Stimulated activated CD4-positive, alpha-beta T cell treated with anti-CD3 and anti-CD28 coated beads, Interleukin-15, amount 100 ng/mL, for 24 hours (primary cell): ENCODE measurements at places on chromosomes 6 and 20.
A peak's percentile ranks its signal among the peaks of the same experiment; 100 is the strongest.

GRCh38 chr6:137214931-137215330, 4.3 kb downstream of the IFNGR1 start:
- DNase-seq: no peak

GRCh38 chr6:147633191-147633590, 124.7 kb downstream of the SAMD5 start:
- DNase-seq: no peak

DNA sequence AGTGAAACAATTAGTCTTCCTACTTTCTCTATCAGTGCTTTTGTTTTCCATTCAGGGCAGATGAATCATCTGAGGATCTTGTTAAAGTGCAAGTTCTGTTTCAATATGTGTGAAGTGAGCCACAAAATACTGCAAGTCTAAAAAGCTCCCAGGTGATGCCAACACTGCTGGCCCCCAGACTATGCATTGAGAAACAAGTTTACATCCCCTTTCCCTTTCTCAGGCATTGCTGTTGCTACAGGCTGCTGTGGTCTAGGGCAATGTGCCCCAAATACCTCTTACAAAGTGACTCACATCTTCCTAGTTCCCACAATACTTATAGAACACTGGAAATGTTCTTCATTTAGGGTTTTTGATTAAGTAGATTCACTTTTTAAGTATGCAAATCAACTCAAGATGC, 31.8 kb downstream of the ABRACL start:
- DNase-seq: peak; percentile 29

- DNase-seq: no peak
These were observed 149.8 kb downstream of the BTBD9 start for GRCh38 chr6:38489951-38490350.

DNA sequence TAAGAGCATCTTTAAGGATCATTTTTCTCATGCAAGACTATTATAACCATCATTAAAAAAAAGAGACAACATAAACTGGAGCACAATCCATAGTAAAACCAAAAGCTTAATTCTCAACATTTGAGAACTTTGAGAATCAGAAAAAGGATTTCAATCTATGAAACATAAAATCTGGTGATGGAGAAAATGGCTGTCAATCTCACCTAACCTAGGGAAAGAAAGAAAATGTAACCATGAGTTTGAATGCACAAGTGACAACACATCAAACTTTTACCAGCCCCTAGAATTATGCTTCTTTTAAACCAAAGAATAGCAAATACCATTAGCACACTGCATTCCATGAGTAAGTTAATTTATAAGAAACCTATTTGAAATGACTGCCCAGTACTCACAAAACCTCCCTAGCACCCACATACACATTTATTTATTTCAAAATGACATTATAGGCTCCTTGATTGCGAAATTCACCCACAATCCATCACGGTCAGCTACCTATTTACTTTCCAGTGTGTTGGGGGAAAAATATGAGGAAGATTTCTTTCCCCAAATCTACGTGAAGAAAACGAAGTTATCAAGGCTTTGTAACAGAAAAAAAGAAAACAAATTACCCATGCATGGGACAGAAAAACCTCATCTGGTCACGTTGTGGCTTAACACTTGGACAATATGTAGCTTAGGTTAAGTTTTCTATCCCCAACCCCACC, 828 bp downstream of the ASCC3 start:
- DNase-seq: peak; percentile 18

DNA sequence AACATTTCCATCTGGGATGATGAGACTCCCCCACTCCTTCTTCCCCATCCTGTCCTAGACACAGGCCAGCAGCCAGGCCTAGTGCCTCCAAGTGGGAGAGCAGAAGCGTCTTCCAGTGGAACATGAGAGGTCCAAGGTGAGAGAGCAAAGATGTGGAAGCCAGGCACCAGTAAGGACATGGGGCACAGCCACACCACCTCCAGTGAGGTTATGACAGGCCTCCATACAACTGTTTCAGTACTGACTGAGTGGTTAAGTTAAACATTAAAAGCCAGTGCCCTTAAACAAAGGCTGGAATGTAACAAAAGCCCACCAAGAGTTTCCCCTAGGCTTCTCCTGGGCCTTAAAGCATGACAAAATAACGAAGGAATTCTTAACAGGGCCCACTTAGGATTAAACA, 5.3 kb downstream of the ZBTB24 start:
- DNase-seq: no peak

GRCh38 chr6:8000188-8000596, 64.0 kb downstream of the BLOC1S5 start:
- DNase-seq: no peak

GRCh38 chr20:44467289-44467883, 8.3 kb upstream of the TTPAL start:
- DNase-seq: no peak

GRCh38 chr20:58010186-58010585, 218.3 kb downstream of the ANKRD60 start:
- DNase-seq: no peak

DNA sequence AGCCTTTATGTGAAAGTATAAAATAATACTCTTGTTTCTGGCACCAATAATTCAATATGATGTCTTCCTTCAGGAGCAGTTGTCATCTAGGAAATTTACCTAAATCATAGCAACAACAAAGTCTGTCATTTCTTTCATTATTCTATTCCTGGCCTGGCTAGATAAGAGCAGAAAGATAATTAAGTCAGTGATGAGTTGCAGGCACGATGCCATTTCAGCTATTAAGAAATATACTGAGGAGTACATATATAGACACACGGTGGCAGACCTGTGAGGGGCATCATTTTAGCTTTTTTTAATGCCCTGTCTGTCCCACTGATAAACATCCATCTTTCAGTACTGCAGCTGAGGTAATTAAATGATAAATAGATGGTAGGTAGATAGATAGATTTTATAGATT, 756.1 kb upstream of the EPHA7 start:
- no peak for DNase-seq

DNA sequence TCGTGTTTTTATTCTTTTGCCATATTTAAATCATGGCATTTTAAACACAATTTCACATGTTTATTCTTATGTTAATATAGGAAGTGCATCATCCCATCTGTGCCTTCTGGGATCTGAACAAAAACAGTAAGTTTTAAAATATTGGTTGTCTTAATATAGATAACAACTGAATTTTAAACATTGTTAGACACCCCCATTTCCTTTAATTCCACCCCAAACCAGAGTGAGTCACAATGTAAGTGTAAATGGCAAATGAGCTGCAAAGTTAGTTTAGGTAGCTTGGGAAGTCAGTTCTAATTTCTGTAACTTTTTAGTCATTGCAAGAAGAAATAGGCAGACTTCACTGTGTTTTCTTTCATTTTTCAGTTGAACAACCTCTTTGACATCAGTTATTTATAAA, 108.0 kb downstream of the ADGRG6 start:
- DNase-seq: no peak

- no peak for DNase-seq
These were observed 226.8 kb upstream of the HS3ST5 start for GRCh38 chr6:114569669-114570068.

GRCh38 chr6:9484091-9484490, 930.8 kb downstream of the TFAP2A start:
- DNase-seq: no peak

- DNase-seq: no peak
These were observed 53.4 kb downstream of the TRAF3IP2 start for GRCh38 chr6:111552241-111552744.

- peak; percentile 66 for DNase-seq
These were observed 66.7 kb upstream of the ZNF217 start for GRCh38 chr20:53660078-53660909.

GRCh38 chr6:147603392-147604081, 95.0 kb downstream of the SAMD5 start:
- DNase-seq: no peak

GRCh38 chr20:37355252-37356180, 9.6 kb downstream of the SRC start:
- no peak for DNase-seq

DNA sequence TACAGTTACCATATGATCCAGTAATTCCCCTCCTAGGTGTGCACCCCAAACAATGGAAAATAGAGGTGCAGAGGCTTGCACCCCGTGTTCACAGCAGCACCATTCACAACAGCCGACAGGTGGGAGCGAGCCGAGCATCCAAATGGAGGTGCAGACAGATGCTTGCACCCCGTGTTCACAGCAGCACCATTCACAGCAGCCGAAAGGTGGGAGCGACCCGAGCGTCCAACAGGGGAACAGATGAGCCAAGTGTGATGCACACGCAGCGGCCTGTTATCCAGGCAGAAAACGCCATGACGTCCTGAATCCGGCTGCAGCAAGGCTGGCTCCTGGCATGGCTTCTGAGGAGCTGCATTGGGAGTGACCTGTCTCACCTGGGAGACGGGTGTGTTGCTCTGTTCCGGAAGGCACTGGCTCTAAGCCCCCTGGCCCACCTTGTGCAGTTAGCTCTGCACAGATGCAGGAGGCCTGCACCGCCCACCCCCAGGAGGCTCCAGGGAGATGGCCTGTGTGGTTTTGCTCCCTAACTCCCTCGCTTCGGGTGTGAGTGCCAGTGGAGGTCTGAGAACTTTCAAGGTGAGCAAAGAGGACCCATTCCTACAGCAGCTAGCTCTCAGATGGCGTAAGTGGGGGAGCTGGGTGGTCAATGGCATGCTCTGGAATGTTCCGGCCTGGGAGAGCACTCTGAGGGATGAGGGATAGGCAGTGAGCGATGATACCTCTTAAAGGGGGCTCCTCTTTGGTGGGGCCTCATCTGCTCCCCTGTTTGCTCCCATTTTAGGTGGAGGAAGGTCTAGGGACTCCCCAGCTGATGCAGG, 47.8 kb upstream of the FRMD1 start:
- no peak for DNase-seq

- DNase-seq: no peak
These were observed 3.0 kb upstream of the KIF16B start for GRCh38 chr20:16576219-16576618.

- DNase-seq: no peak
These were observed 43.2 kb upstream of the PKIB start for GRCh38 chr6:122567034-122567433.

- DNase-seq: no peak
These were observed 39.3 kb upstream of the SCGN start for GRCh38 chr6:25612666-25613065.

DNA sequence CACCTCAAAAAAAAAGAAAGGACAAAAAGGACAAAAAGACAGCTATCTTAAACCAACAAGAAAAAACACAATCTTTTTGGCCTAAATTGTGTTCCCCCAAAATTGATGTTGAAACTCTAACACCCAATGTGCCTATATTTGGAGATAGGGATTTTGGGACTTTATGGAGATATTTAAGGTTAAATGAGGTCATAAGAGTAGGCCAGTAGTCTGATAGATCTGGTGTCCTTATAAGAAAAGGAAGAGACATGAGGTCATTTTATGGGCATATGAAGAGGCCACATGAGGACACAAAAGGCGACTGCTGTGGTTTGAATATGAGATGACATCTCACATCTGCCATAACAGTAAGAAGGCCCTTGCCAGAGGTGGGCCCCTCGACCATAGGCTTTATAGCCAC, 49.5 kb downstream of the TRIM38 start:
- no peak for DNase-seq

GRCh38 chr6:82588020-82588419, 224.4 kb downstream of the TPBG start:
- no peak for DNase-seq

- no peak for DNase-seq
These were observed 40.3 kb upstream of the BLCAP start for GRCh38 chr20:37567671-37568588.

GRCh38 chr6:93784794-93785693, 365.7 kb upstream of the EPHA7 start:
- no peak for DNase-seq

DNA sequence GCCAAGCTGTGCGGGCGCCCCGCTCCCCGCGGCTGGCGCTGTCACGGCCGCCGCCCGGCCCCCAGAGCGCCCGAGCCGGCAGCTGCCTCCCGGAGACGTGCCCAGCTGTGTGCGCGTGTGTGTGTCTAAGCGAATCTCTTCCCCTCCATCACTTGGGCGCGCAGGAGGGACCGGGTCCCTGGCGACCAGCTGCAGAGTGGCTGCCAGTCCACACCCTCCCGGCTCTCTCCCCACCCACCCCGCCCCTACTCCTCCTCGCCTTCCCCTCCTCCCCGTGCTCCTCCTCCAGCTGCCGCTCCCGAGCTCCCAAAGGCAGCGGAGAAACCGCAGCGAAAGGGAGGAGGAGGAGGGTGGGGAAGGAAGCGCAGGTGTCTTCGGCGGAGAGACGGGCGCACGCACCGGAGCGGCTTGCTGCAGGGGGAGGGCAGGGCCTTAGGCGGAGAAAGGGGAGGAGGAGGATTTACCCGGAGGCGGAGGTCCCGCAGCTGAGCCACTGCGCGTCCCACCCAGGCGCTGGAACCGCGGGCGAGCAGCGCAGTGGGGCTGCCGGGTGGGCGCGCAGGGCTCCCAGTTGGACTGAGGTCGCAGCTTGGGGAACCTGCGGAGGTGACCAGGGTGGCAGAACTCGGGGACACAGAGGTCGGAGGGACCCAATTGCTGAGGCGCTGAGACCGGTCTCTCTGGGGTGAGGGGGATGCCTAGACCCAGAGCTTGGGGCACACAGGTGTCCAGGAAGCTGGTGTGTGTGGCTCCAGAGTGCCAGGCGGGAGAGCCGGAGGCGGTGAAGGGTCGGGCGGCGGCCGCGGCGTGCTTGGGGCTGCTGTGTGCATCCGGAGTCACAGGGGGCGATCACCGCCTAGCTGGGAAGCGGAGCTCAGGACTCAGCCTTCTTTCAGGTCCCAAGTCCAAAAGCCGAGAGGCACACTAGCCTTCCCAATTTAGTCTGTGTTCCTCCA, at the start of gene HS3ST5:
HS3ST5 (minus strand) TSS at position 198 of the 956 bp plus-strand sequence. CDS start 280,178 bp downstream, outside the sequence.
- peak; percentile 18 for DNase-seq

DNA sequence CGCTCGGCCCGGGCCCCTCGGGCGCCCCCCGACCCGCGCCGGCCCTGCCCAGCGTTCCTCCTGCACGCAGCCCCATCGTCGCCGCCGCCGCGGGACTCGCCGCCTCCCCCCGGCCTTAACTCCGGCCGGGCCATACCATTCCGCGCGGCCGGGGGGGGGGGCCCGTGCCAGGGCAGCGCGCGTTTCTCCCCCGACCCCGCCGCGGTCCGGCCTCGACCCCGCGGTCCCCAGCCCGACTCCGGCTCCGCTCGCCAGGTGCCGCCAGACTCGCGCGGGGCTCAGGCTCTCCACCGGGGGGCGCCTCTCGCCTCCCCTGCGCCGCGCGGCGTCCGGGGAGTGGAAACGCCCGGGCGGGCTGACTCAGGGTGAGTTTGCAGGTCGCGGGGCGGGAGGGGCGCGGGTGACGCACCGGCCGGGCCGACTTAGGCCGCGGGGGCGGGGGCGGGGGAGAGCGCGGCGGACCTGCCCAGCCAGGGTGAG, at the start of gene SRXN1:
SRXN1 (minus strand) TSS at position 91 of the 480 bp plus-strand sequence; CDS start at position 76, 15 bp downstream.
- peak; percentile 91 for DNase-seq

- no peak for DNase-seq
These were observed 84.6 kb downstream of the PDE7B start for GRCh38 chr6:135935941-135936601.

DNA sequence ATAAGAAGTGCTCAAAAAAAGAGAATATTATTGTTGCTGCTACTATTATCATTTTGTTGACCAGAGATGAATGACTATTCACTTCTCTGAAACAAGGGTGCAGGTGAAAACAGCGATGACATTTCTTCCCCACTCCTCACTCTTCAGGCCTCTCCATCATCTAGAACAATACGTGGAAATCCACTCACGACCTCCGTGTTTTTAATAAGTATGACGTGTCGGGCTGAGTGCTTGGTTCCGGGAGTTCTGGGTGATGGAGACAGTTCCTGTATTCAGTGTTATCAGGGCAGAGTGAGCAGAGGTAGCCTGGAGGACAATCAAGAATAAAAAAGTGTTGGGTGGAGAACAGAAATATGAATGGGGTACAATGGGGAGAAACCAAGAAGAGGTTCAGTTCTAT, 130.0 kb upstream of the ZNF217 start:
- no peak for DNase-seq
